ENCODE measurements at places on chromosomes 11 and 22.
A peak's percentile ranks its signal among the peaks of the same experiment; 100 is the strongest.

GRCh38 chr11:12180257-12181205 is 70.1 kb downstream of the MICAL2 start:
- DNase-seq, result no peak

- DNase-seq, result no peak
These were observed 418.0 kb downstream of the SHANK2 start for GRCh38 chr11:70834277-70834940.

GRCh38 chr11:115848080-115848479 is 343.9 kb upstream of the CADM1 start:
- DNase-seq, result no peak

DNA sequence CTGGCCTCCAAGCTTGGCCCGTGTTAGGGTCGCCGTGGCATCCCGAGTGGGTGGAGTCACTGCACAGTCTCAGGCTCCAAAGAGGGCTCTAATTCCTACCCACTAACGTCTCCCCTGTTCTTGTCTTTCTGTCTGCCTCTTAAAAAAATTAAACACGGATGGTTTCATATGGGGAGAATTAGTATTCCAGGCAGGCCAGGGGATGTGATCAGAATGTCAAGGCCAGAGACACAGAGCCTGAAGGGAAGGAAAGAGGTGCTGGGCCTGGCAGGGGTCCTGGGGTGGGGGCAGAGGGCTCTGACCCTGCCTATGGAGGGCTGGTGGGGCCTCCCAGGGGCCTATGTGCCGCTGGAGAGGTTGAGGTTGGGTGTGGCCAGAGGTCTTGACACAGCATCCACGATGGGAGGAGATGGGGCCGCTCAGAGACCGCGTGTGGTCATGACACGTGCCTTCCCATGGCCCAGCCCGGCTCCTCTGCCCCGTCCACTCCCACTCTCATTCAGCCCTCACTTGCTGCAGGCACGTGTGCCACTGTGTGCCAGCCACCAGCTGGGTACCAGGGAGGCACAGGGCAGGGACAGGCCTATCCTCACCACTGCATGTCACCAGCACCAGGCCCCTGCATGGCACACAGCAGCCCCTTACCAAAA is 56.5 kb downstream of the FLRT1 start:
- DNase-seq, result no peak

DNA sequence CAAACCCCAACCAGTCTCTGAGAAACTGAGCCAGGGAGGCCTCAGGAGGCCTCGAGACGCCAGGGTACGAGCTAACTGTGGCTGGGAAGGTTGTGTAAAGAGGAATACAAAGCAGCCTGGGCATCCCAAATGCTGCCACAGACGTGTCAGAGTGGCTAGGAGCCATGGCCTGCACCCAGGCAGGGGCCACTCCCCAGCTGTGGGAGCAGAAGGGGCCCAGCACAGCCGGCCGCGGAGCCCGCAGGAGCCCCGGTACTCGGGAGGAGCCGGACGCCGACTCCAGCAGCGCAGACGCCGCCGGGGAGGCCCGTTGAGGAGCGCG is 349.8 kb upstream of the B3GAT1 start:
- DNase-seq, result no peak

DNA sequence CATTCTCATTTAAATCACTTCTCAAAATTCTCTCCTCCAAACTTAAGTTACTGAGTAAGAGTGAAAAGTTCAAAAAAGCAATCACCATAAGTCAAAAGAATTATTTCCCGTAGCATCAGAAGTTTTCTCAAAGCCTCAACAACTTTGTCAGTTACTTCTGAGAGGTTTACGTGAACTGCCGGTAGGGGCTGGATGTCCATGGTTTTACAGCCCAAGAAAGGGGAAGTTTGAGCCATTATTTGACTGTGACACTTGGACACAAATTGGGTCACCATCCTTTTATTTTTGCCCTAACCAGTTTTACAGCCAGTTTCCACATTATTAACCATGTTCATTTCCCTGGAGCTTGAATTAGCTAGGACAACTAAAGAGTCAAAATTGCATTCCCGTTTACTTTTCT is 7.5 kb downstream of the POU2AF3 start:
- no peak for DNase-seq

- DNase-seq, result no peak
These were observed 4.4 kb downstream of the OR8B3 start for GRCh38 chr11:124394408-124394807.

DNA sequence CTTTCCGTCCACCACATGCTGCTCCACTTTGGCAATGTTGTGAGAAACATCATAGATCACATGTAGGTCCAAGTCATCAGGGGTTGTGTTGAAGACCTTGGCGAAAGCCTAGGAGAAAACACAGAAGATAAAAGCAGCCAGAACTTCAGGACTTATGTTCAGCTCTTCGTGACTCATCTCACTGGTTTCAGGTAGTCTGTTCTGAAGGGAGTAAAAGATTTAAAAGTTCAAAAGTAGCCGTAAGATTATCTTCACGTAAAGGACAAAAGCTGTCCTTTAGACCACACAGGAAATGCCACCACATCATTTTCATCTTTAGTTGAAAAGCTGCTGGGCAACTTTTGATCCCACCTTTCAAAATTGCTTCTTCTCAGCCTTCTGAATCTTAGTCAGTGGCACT is 16.9 kb downstream of the RTCB start:
- DNase-seq, result no peak

GRCh38 chr11:62579252-62579651 is 5.6 kb upstream of the EEF1G start:
- no peak for DNase-seq

DNA sequence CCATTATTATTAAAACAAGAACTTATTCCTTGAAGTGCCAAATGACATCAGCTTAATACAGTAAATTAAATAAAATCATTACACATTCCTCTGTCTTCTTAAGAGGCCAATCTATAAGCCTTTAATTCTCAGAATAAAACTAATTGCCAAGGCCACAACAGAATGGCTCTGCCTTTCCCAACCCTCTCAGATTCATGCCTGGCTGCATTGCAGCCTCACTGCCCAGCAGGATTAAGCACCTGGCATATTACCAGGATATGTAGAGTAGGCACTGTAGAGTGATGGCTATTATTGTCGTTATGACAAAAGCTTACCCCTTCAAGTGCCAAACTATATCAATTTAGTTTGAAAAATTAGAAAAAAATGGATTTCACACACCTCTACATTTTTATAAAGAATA is 9.4 kb upstream of the CALCA start:
- DNase-seq, result no peak

DNA sequence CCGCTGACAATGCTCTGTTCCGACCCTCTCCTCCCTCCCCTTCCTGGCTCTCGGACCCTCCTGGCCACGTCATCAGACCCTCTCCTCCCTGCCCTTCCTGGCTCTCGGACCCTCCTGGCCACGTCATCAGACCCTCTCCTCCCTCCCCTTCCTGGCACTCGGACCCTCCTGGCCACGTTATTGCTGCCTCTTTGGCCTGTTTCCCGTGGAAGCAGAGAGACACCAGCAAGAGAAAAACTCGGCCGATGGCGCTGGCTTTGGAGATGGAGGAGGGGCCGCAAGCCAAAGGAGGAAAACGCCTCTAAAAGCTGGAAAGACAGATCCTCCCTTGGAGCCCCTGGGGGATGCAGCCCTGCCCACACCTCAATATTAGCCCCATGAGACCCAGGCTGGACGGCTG is 463.3 kb downstream of the BRD1 start:
- DNase-seq, result no peak

GRCh38 chr11:90330632-90331031 is 107.8 kb upstream of the CHORDC1 start:
- no peak for DNase-seq

GRCh38 chr22:28146401-28147314 is 227.6 kb upstream of the PITPNB start:
- no peak for DNase-seq

DNA sequence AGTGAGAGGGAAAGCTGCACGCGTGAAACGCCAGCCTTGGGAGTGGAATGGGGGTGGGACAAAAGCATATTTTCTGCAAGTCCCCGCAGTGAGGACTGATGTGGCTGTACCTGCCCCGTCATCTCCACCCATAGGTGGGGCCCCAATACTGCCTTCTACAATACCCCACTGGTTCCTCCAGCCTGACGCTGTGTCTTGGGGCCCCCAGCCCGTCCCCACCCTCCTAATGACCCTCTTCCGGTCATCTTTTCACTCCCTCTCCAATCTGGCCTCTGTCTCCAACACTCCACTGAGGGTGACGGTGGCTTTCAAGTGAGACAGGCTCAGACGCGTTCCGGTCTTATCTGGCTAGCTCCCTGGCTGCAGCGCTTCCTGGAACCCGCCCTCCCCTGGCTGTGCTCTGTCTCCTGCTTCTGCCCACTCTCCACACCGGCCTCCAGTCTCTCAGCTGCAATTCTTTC is 104.2 kb downstream of the MICAL3 start:
- no peak for DNase-seq

- peak; percentile 91 for DNase-seq
These were observed 8.3 kb upstream of the MIEF1 start for GRCh38 chr22:39493759-39494158.

DNA sequence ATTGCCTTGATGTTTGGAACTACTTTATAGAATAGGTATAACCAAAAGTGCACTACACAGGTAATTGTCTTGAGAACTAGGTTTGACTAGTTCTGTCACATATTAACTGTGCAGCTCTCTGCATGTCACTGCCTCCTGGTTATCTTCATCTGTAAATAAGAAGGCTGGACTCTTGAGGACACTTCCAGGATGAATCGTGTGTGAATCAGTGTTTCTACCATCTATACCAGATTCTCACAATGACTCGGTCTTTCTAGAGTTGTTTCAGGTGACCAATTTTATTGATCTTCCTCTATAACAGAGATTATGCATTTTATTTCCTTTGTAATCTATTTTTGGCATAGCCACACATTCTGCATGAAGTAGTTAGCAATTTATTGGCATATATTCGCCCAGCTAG is 1181.0 kb upstream of the TENM4 start:
- DNase-seq, result no peak

DNA sequence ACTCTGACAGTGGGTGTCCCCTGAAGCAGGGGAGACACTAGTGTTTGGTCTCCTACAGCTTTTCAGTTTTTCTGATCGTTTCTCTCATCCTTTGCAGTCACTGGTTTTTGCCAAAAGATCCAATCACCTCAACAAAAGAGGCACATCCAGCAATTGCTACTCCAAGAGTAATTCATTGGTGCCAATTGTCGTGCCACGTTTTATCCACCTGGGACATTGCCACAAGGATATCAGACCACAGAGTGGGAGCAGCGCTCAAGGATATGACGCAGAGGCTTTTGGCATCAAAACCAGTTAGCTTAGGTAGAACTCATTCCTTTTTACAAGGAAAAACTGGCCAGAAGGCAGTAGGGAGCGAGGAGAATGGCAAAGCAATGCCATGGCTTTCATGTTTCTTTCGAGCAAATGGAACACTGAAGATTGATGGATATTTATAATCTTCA is 40.9 kb upstream of the BLID start:
- no peak for DNase-seq

DNA sequence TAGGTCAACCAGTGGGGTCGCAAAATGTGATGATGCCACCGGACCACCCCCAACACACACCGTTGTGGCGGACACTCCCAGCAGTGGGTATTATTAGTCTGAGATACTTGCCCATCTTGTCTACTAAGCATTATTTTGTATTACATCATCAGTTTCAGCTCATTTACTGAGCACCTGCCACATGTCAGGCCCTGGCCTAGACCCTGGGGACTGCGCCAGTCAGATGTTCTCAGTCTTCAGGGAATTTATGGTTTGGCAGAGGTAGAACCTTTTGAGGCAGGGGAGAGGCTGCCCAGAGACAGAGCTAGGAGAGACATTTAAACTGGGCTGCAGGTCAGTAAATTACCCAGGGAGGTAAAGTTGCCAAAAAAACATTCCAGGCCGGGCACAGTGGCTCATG is 43.1 kb upstream of the GCAT start:
- DNase-seq, result no peak

GRCh38 chr11:114605370-114605769 is 9.8 kb upstream of the NXPE4 start:
- DNase-seq, result no peak

GRCh38 chr11:70448983-70449567 is 50.7 kb downstream of the CTTN start:
- DNase-seq, result no peak

DNA sequence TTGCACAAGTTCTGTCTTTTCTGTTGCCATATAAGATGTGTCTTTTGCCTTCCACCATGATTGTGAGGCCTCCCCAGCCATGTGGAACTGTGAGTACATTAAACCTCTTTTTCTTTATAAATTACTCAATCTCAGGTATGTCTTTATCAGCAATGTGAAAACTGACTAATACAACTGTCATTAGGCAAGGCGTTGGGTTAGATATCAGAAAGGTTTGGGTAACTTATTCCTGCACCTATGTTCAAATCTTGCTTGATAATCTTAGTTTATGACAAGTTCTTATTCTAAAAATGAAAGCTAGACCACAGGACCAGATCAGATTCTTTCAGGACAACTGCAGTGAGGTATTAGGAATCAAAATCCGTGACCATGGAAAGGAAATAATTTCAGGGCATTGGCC is 160.6 kb upstream of the BDNF start:
- DNase-seq, result no peak

DNA sequence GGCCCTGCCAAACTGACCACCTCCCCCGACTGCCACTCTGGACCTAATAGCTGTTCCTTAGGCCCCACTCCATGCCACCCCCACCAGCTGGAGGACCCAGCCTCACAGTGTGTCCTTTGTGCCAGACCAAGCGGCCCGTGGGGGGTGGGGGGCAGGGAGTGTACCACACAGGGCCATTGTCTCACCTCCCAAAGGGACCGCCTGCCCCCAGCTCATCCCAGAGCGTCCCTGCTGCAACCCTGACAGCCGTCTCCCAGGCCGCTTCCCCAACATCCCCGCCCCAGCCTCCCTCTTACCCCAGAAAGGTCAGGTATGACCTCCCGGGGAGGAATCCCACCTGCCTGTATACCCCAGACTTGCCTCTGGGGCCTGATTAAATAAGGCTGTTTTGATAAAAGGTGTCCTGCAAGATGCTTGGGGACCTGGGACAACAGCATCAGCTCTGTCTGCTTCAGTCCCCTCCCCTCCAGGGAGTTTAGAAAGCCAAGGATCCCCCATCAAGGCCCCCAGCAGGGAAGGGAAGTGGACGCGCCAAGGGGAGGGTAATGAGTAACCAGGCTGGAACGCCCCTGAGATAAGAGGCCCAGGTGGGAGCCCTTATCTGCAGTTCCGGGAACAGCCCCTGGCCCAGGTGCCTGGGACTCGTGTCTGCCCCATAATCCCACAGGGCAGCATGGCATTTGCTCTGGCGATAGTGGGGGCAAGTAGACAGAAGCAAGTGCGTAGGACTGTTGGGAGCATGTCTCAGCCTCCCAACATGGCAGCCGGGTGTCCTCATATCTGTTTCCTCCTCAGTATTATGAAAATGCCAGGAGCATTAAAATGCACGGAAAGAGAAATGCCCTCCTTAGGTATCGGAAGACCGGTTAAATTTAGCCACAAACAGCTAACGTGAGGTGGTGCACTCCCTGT is 9.0 kb downstream of the CDC42EP1 start:
- DNase-seq, result no peak

- DNase-seq, result no peak
These were observed 52.4 kb downstream of the AP2A2 start for GRCh38 chr11:977830-978720.

All from HFFc6 (cell line).